ENCODE measurements at places on chromosomes 2 and 18.

- DNase-seq: no peak
These were observed 61.5 kb downstream of the SERPINB8 start for GRCh38 chr18:64031411-64031810.

DNA sequence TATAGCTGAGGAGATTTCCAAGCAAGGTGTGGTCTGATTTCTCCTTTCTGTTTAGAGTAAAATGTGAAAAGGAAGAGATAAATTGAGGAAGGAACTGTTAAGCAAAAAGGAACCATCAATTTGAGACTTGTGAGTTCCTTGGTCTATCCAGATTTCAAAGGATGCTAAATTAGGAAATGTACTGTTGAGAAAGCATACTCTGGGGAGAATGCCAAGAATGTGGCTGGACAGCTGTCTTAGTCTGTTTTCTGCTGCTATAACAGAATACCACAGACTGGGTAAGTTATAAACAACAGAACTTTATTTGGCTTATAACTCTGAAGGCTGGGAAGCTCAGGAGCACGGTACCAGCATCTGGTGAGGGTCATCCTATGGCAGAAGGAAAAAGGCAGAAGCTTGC is 1097.2 kb downstream of the TDRD15 start:
- DNase-seq: no peak

DNA sequence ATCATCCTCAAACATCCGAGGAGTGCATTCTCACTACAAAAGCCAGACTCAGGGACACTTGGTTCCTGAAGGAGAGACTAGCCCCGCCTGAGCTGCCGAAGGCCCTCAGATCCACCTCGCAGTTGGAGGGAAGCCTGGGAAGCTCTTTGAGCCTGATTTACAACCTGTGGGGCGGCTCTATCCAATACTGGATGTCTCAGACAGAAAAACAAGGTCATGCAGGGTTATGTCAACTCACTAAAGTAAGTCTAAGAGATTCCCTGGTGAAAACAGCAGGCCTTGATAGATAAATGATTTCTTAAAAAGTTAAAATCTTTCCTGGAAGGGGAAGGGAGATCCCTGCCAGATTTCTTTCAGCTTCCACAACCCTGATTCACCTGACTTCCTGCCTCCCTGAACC is 284.3 kb downstream of the CYP26B1 start:
- DNase-seq: no peak

- DNase-seq: no peak
These were observed 421.1 kb downstream of the FIGN start for GRCh38 chr2:163314712-163315111.
